ENCODE measurements at places on chromosomes 4 and X.
A peak's percentile ranks its signal among the peaks of the same experiment; 100 is the strongest.

DNA sequence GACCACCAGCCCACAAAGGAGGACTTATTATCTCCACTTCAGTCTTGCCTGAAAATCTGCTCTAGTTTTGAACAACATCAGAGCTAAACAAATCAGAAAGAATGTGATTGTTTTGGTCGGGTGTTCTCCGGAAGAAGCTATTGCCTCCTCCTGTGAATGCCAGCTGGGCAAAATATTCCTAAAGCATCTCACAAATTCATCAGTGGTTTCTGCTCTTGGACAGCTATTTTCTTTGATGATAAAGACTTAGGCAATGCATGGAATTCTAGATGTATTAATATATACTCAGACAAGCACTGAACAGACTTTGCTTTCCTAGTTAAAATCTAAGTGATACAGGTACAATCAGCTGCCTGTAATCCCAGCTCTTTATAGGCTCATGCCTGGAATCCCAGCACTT, 71.8 kb downstream of the ASMT start:
- no peak for DNase-seq

DNA sequence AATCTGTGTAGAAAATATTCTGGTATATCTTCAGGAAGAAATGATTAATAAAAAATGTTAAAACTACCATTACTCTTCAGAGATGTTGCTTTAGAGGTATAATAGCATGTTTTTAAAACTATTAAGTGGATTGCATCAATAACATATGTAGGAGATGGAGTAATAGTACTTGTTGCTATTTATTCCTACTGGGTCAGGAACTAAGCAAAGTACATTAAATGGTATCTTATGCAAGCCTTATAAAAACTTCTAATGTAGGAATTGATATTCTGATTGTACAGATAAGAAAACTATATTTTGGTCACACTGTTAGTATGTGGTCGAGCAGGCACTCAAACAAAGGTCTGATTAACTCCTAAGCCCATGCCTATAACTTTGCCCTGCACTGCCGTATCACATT, 31.4 kb upstream of the PDLIM5 start:
- DNase-seq = no peak

GRCh38 chr4:140095694-140096482, 58.1 kb downstream of the MAML3 start:
- peak; percentile 87 for DNase-seq

DNA sequence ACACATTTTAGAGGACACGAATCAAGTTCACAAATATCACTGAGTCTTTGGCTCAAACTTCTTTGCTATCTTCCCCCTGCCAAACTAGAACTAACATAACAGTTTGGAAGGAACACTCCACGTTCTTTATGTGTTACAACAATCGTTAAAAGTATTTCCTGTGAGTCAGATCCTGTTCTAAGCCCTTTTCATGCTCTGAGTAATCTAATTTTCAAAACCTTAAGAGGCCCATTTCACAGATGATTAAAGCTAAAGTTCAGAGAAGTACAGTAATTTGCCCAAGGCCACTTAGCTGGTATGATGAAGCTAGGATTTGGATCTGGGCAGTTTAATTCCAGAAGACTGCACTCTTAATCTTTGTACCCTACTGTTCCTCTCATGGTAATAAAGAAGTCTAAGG, 854.4 kb upstream of the INTU start:
- DNase-seq = no peak

GRCh38 chr4:4640692-4641091, 98.8 kb upstream of the STX18 start:
- no peak for DNase-seq

GRCh38 chr4:183747931-183748670, 89.0 kb downstream of the TRAPPC11 start:
- no peak for DNase-seq
